Caki2 (cell line): ENCODE measurements at places on chromosomes 12 and 14.

GRCh38 chr14:89332031-89332430, 85.0 kb downstream of the FOXN3 start:
- DNase-seq, result no peak

DNA sequence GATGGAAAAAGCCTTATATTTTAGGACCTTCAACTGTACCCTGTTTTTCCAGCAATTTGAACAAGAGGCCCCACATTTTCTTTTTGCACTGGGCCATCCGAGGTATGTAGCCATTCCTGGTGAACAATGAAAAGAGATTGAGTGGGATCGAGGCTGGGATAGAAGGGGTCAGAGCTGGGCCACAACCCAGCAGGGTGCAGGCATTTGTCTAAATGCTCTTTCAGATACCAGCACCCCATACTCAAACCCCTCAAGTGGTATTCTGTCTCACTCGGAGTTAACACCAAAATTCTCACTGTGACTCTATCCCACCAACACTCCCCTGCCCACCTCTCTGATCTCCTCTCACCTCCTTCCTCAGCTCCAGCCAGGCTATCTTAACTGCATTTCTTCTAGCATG, 26.8 kb downstream of the DUSP6 start:
- no peak for DNase-seq

DNA sequence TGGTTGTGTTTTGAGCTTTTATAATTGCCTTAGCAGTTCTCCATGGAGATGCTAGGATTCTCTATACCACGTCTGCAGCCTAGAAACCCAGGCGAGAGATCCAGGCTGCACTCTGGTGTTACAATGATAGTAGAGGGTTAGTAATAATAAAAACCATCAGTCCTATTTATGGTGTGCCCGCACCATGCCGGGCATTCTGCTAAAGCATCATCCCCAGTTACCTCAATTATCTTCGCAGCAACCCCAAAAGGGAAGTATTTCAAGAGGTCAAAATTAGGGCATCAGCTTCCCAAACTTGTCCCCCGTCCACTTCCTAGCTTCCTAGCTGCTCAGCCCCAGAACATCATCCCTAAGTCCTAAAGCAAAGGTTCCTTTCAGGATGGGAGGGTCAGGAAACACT, 3.2 kb downstream of the SYNE3 start:
- no peak for DNase-seq

DNA sequence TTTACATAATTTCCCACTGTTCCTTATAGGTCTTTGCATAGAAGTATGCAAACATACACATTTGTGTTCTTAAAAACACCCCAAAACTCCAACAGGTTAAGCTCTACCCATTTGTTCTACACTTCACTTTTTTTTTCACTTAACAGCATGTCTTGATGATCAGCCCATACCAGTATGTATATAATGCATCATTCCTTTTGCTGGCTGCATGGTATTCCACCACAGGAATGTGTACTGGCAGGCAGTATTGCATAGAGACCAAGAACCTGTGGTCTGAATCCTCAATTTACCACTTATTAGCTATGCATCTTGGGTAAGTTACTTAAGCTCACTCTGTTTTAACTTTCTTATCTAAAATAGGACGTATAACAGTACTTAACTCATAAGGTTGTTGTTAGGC, 65.5 kb downstream of the SAMD4A start:
- no peak for DNase-seq

GRCh38 chr12:71746974-71747611, 7.6 kb upstream of the RAB21 start:
- DNase-seq, result peak; percentile 51

GRCh38 chr12:100789146-100789545, 5.4 kb upstream of the ANO4 start:
- peak; percentile 8 for DNase-seq

GRCh38 chr12:65335021-65335714, 56.7 kb downstream of the MSRB3 start:
- DNase-seq, result peak; percentile 46

DNA sequence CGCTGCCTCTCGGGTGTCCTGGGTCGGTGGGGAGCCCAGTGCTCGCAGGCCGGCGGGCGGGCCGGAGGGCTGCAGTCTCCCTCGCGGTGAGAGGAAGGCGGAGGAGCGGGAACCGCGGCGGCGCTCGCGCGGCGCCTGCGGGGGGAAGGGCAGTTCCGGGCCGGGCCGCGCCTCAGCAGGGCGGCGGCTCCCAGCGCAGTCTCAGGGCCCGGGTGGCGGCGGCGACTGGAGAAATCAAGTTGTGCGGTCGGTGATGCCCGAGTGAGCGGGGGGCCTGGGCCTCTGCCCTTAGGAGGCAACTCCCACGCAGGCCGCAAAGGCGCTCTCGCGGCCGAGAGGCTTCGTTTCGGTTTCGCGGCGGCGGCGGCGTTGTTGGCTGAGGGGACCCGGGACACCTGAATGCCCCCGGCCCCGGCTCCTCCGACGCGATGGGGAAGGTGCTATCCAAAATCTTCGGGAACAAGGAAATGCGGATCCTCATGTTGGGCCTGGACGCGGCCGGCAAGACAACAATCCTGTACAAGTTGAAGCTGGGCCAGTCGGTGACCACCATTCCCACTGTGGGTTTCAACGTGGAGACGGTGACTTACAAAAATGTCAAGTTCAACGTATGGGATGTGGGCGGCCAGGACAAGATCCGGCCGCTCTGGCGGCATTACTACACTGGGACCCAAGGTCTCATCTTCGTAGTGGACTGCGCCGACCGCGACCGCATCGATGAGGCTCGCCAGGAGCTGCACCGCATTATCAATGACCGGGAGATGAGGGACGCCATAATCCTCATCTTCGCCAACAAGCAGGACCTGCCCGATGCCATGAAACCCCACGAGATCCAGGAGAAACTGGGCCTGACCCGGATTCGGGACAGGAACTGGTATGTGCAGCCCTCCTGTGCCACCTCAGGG, 679 bp downstream of the ARF6 start:
- DNase-seq, result peak; percentile 61
